ENCODE measurements at places on chromosomes 7 and 10. TPM values are rescaled to one million over a fixed set of nuclear protein-coding genes. Genes with fewer than 3 reads are reported as not detected.

GRCh38 chr10:101216207-101217043 is 12.8 kb downstream of the LBX1 start:
- DNase-seq = no peak

DNA sequence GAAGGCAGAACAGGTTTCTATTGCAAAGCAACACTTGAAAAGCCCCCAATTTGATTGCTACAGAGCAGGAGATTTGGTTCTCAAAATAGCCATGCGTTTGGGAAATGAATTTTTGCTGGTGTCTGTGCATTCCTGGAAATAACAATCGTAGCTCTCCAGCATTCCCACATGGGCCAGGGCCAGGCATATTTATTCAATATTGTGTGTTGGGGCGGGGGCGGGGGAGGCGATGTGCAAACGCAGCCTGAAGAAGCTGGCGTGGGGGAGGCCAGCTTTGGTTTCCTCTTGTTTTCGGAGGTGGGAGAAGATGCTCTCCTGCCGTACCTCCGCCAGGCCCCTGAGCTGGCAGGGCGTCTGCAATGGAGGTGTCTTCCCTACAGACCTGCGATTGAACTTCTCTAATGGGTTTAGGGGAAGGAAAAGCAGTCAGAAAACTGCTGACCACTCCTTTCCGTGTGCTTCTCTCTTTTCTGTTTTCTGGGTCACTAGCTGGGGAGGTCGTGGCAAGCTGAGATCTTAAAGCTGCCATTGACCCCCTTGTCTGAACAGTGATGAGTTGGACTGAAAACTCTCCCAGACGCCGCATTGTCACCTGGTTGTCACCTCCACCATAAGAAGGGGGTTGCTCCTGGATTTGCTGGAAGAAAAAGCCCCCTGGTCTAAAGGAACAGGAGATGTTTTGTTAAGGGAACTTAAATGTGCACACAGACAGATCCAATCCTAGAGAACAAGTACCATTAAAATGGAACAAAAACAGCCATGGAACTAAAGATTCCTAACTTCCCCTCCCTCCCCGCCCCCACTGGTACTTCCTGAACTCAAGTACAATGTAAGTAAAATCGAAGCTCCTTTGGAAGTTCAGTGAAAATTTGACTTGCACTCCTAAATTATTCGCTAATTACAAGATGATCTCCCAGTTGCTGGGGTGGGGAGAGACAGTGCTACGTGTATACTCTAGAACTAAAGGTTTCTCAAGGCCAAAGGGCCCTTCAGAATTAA is 56.4 kb upstream of the HABP2 start:
- DNase-seq = no peak

DNA sequence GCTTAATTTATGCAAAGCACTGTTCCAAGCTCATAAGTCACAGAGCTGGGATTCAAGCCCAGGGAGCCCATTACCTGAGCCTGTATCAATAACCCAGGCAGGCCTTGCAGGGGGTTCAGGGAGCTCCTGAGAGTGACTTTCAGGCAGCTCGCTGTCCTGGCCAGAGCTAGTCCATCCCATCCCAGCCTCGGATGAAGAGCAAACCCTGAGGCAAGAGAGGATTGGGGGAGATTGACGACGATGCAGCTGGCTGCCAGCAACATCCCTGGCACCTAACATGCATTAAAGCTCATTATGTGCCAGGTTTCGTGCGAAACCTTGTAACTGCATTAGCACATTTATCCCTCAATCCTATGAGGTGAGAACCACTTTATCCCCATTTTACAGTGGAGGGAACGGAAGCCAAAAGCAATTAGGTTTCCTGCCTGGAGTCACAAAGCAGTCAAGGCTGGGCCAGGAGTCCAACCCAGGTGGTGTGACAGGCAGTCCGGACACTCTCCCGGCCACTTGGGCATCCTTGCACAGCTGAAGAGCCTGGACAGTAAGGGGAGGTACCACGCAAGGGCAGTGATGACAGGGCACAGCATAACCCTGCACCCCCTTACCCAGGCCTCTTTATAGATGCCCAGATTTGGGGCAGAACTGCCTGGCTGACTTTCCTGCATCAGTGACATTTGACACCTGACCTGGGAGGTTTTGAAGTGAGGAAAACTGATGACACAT is 129.8 kb upstream of the CHST15 start:
- no peak for DNase-seq

DNA sequence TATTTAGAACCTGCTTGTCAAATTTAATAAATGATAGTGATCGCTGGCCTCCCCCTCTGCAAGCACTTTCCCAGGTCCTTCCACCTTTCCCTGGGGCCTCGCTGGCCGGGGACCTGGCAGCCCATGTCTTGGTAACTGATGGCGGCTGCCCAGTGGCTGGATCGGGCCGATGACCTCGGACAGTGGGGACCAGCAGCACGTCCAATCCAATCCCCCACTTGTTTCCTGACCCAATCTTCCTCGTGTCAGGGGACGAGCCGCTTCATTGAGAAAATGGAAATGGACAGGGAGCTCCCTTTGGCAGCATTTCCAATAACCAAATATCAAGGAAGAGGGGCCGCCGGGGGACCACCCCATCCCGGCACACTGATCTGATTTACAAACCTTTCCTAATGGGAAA is 17.2 kb downstream of the EBF3 start:
- no peak for DNase-seq

GRCh38 chr7:105408791-105409410 is 20.2 kb upstream of the SRPK2 start:
- DNase-seq = no peak

DNA sequence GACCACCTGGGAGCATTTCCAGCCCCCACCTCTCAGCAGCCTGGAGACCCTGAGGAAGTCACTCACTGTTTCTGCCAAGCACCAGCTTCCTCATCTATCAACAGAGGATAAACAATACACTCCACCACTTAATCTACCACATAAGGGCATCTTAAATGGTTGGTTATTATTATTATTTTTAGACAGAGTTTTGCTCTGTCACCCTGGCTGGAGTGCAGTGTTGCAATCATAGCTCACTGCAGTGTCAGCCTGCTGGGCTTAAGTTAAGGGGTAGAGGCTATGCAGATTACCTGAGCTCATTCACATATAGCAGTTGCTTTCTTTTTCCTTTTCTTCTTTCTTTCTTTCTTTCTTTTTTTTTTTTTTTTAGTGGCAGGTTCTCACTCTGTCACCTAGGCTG is 59.5 kb upstream of the ELN start:
- DNase-seq = no peak

DNA sequence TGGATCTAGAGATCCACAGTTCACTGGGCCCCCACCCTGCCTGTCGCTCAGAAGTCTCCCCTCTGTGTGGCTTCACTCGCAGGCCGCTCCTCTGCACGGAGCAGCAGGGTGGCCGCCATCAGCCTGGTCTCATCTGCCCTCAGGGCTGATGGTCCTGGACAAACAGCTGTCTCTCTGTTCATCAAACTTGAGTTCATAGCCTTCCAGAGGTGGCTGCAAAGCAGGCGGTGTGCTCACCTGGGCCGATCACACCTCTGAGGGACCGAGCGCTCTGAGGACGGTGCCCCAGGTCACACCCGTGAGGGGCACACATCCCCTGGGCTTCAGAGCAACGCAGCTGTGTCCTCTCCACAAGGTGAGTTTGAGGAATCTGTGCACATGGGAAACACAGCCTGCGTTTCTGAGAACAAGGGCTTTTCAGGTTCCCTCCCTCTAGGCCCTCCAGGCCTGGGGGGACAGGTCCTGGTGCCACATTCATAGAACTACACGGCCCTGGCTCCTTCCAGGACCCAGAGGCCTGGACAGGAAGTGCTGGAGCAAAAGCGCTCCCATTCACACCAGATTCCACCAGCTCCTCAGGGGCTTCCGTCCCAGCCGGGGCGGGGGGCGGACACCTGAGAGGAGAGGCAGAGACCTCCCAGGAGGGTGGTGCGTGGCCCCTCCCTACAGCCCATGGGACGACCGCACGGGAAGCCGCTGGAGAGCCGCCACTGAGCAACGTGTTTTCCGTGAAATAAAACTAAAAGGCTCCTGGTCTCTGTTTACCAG is 31.2 kb upstream of the FAM20C start:
- DNase-seq = no peak

DNA sequence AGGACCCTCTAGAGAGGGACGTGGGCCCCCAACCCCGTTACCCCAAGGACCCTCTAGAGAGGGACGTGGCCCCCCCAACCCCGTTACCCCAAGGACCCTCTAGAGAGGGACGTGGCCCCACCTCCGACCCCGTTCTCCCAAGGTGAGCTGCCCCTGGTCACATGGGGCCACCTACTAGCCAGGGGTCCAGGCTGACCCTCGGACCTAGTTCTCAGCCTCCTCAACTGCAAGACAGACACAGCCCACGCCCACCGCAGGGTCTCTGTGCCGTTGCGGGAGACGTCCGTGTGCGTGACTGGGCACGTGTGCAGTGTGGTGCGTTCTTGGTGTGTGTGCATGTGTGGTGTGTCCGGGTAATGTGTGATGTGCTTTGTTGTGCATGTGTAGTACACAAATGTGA is 21.6 kb upstream of the UTF1 start:
- no peak for DNase-seq

DNA sequence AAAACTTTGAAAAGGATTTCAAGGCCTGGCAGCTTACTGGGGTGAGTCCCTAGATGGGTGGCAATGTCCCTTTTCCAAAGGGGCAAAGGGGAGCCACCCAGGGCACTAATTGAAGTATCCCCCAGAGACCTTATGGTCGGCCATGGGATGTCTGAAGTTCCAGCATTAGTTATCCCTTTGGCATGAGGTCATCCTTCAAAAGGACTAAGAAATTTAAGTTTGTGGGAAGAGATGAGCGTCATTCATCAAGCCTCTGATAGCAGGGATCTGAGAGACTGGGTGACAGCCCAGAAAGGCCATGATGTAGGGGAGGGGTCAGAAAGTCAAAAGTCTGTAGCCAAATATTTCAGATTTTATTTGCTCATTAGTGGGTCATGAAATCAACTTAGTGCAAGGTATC is 195.3 kb downstream of the ZNF438 start:
- no peak for DNase-seq

GRCh38 chr7:158114056-158114850 is 473.4 kb downstream of the PTPRN2 start:
- no peak for DNase-seq

DNA sequence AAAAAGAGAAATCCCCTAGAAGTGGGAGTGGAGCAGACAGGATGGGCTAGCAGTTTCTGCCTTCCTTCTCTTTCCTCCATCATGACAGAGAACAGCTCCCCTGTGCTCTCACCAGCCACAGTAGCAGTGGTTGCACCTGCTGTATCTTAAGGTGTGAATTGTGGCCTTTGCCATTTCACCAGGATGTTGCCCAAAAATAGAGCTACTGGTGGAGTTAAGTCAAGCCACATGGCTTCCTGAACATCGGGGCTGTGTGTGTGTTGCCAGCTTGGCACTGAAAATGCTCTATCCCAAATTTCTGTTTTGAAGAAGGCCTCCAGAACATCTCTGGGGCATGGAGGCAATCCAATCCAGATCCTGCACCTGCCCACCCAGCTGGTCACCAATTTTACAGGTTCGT is 348.7 kb downstream of the EXOC4 start:
- DNase-seq = no peak

DNA sequence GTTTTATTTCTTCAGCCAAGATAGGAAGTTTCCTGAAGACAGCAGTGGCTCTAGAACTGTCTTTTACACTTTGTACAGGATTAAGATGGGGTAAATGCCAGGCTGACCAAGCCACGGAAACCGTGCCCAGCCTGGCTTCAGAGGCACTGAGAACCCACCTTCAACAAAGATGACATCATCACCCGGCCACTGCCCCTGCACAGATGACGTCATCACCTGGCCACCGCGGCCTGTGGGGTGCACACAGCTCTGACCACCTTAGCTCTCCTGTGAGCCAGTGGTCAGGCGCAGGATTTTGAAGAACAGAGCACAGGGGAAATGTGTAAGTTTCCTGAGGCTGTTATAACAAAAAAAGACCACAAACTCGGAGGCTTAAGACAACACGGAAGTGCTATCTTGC is 486.4 kb upstream of the MKI67 start:
- DNase-seq = no peak

- DNase-seq = no peak
These were observed 182.9 kb upstream of the INHBA start for GRCh38 chr7:41885748-41886147.

DNA sequence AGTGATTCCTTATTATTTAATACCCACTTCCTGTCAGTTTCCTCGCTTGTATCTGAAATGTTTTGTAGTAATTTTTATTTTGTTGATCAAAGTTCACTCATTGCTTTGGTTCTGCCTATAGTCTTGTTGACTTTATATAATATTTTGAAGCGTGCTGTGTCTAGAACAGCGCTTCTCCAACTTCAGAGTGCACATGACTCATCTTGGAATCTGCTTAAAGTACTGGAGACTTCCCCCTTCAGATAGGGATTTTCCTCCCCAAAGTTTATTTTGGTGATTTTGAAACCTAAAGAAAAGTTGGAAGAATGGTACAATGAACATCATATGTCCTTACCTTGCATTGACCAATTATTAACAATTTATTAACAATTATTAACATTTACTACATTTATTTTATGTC is 5.8 kb downstream of the COMTD1 start:
- no peak for DNase-seq

DNA sequence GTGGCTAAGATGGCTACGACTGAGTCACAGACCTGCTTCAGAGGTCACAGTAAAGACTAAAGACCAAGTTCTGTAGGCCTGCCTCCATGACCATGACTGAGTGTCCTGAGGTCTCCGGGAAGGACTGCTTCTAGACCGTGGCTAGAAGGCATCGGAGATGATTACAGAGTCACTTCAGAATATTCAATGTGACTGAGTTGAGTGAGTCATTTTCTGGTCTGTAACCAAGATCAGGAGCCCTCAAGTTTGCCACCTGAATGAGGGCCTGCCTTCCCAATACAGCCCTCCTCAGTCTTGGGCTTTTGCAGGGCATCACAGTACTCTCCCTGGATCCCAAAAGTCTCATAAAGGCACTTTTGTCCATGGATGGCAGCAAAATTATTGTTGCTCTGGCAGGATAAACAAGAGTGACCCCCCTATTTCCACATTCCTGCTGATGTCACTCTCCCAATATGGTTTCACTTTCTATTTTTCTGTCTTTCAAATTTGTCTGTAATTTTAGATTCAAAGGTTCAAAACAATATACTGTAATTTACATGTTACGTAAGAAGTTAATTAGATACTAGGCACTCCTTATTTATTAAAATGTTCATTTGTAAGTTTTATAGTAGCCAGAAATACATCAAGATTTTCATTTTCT is 47.7 kb upstream of the ZNF92 start:
- DNase-seq = no peak

NUDT1 gene
- 42.8 TPM for total RNA-seq

CFTR gene
- 130 TPM for total RNA-seq

HSPA12A gene
- total RNA-seq = 22.9 TPM

GHRHR gene
- total RNA-seq = not detected

UBTD1 gene
- 11.4 TPM for total RNA-seq

TFR2 gene
- total RNA-seq = 9.7 TPM

AKR1C8 gene
- total RNA-seq = not detected

DDC gene
- total RNA-seq = 75.9 TPM

IFIT3 gene
- 1.8 TPM for total RNA-seq

Measured in Caco-2 (cell line).